ENCODE measurements at places on chromosomes 12 and 14.

DNA sequence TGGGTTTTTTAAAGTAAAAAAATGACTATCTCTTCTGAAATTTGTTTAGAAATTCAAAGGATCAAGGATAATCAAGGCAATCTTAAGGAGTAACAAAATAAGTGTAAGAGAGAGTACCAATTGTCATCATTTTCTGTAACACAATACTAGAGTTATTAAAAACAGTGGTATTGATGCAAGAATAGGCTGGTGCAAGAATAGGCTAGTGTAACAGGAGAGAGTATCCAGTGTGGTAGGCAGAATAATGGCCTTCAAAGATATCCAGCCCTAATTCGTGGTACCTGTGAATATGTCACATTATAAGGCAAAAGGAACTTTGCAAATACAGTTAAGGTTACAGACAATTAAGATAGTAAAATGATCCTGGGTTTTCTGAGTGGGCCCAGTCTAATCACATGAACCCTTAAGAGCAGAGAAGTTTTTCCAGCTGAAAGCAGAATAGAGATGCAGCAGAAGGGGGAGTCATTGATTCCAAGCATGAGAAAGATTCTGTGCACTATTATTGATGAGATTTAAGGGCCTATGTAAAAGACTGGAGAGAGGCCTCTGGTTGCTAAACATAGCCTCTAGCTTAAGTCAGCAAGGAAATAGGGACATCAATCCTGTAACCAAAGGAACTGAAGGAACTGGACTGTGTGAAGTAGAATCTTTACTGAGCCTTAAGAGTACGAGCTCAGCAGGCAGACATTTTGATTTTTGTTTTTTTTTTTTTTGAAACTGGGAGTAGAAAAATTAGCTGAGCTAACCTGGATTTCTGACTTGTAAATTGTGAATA, 134.1 kb downstream of the GPHN start:
- DNase-seq: no peak

GRCh38 chr12:73266206-73266605, 994.0 kb downstream of the TRHDE start:
- no peak for DNase-seq

- DNase-seq: no peak
Observed at GRCh38 chr14:63267171-63267570, 51.6 kb downstream of the GPHB5 start.

DNA sequence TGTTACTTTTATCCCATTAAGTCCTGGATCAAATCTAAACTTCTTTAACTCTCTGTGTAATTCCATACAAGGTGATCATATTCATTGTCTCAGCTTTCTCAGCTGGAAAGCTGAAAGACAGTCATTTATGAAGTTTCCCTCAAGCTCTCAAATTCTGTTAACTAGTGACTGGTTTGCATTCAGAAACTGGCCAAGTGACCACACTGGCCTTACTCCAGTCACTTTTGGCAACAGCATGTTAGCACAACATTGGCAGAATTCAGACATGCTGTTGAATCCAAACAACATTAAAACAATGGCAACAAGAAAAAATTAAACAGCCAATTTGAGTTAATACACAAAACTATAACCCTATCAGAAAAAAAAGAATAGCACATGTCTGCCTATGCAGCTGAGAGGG, 343.3 kb downstream of the MDGA2 start:
- DNase-seq: no peak

GRCh38 chr14:92317511-92317910, 5.5 kb upstream of the SLC24A4 start:
- DNase-seq: no peak

GRCh38 chr14:90137807-90138206, 76.0 kb downstream of the KCNK13 start:
- no peak for DNase-seq

DNA sequence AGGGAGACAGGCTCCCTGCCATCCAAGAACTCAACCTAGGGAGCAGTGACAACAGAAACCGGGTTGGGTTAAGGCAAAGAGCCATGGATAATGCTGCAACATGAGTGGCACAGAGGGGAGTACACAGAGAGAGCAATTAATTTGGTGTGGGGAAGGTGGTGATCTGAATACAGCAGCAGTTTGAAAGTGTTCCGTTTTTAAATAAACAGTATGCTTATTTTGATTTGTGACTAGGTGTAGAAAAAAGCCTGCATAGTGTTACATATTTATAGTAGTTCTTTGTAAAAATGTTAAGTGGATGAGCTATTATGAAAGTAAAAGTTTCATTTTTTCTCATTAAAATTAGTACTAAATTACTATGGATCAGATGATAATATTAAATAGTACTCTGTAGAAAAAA, 8.7 kb downstream of the AKAP5 start:
- no peak for DNase-seq

- DNase-seq: peak; percentile 80
Observed at GRCh38 chr14:23057757-23058653, 685 bp upstream of the CDH24 start.
